Stimulated activated CD8-positive, alpha-beta memory T cell treated with anti-CD3 and anti-CD28 coated beads, Interleukin-4, amount 100 ng/mL, for 4 hours (primary cell): ENCODE measurements at places on chromosomes 12 and 14.

DNA sequence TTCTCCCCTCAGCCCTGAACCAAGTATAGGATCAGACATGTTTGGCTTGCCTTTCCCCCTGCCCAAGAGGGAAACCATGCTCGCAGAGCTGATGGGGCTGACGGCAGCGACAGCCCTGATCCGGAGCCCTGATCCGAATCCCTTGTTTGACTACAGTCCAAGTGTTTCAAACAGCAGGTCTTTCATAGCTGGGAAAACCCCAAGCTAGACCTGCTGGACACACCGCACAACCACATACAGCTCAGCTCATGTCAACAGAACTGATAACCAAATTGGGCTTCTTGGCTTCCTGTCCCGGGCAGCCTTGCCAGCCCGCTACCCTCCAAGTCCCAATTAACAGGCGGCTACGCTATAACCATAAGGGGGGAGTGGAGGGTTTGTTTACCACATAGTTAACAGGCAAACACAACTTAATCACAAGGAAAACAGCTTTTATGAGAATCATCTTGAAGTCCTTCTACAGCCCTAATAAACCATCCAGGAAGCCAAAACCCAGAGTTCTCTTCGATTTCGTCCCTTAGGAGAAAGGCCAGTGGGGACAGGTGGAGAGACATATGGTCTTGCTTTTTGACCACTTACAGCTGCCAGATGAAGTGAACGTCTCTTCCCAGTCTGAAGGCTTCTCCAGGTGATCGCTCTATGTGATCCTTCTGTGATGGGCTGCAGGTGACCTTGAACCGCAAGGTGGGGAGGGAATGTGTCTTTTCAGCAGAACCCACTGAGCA, 64.5 kb upstream of the MANSC4 start:
- no peak for DNase-seq

GRCh38 chr12:12507121-12507520, 55.5 kb downstream of the DUSP16 start:
- DNase-seq: no peak

- no peak for DNase-seq
Observed at GRCh38 chr12:49010092-49010668, 8.4 kb downstream of the PRKAG1 start.

DNA sequence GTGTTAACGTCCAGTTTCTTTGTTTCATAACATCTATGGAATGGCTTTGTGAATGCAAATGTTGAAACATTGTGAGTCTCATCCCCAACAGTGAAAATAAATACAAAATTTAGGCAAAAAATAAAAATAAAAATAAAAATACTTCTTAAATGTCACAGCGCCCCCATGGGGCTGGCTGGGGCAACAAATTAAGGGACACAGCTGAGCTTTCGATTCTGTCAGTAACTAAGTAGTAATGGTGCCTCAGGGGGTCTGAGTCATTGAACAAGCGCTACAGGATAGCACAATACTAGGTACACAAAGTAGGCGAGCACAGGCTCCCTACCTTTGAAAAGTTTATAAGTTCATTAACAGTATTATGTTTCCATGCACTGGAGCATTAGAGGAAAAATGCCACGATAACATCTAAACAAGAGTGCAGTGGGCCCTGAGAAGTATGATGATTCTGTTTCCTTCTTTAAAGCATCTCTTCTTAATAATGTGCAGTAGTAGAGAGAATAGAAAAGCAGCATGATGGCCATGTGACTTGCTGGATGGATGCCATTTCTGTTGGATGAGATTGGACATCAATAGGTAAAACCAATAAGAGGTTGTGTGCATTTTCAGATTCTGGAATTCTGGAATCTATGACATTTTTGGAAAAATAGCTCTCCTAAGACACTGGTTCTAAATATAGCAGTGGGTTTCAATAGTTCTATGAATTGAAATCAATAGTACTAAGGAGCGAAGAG, 667.2 kb downstream of the DIO2 start:
- DNase-seq: no peak

DNA sequence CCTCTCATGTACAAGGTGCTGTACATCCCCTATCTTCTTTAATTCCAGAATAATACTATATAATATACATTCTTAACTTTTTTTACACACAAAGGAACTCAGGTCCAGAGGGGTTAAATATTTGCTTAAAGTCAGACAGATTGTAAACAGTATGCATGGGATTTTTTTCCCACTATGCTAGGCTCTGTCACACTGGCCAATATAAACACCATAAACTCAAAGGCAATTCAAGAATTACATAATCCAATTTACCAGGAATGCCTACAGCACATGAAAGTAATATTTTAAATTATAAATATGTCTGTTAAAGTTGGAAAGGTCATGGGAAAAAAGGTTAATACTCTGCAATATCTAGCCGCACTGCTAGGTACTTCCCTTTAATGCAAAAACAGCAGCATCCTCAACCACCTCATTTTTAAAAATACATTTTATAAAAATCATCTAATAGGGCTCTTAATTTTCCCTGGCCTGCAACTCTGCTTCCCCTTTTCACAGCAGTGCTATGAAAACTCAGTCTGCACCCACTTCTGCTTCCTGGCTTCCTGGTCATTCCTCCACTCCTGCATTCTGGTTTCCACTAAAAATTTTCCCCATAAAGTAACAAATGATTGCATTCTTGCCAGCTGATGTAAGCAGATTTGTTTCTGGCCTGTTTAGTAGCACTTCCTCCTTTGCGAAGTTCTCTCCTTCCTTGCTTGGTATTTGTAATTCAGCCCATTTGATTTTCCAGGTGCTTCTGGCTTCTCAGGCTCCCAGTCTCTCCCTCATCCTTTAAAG, 128.1 kb downstream of the ITPR2 start:
- no peak for DNase-seq

DNA sequence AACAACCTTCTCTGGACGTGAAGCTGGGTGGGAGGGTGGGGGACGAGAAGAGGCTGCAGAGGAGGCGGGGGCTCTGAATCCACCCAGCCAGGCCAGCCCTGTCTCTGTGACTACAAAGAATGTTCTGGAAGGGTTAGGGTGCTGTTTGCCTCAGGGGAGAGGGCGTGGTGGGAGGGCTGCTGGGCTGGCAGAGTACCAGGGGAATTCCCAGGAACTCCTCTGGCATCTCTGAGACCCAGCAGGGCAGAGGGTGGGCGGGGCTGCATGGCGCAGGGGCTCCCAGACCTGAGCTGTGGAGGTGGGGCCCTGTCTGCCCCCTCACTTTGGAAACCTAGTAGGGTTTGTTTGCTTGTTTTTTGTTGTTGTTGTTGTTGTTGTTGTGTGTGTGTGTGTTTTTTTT, 45.5 kb upstream of the FZD10 start:
- DNase-seq: no peak

GRCh38 chr12:131166717-131167116, 213.0 kb downstream of the ADGRD1 start:
- DNase-seq: no peak

GRCh38 chr12:70754330-70754741, 117.1 kb upstream of the PTPRB start:
- no peak for DNase-seq

GRCh38 chr14:95611293-95611880, 74.8 kb upstream of the TCL1B start:
- DNase-seq: no peak

DNA sequence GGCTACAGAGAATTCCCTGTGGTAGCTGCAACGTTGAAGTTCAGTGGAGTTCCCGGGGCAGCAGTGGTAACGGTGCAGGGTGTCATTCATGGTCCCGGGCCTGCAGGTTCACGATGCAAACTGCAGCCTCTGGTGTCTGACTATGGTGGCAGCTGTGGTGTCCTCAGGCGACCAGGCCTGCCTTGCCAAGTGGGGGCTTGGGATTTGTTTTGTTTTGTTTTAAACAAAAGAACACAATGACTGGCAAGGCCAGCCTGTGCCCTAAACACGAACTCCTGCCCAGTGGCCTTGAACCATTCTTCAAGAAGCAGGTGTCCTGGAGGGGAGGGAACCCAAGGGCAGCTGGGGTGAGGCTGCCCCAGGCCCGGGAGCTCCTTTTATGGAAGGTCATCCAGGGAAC, 48.5 kb downstream of the LRRC74A start:
- DNase-seq: no peak

GRCh38 chr12:123449856-123450255, 8.1 kb upstream of the SNRNP35 start:
- DNase-seq: no peak

- no peak for DNase-seq
Observed at GRCh38 chr12:11633968-11634367, 15.5 kb upstream of the ETV6 start.

DNA sequence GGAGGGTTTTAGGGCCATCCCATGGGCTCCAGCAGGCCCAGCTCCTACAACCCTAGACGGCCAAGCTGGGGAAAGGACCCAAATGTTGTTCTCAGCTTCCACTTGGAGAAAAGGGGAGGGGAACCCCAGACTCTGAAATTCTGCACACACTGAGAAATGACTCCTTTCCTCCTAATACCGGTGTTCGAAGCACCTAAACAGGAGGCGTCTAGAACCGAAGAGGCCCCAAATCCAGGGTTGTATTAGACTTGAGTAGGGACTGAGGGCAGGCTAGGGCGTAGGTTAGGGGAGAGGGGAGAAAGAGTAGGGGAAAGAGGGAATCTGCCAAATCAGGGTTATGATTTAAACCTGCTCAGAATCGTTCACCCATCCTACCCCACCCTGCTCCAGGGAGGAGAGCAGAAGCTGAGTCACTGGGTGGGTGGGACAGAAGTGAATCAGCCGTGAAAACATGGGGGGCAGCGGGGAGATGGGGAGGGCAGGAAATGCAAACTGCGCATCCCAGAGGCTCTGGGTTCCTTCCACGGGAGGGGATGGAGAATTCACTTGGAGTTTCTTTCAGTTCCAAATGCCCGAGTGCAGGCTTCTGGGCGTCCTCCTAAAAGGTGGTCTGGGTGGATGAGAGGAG, 1.0 kb downstream of the IGFBP6 start:
- DNase-seq: no peak

DNA sequence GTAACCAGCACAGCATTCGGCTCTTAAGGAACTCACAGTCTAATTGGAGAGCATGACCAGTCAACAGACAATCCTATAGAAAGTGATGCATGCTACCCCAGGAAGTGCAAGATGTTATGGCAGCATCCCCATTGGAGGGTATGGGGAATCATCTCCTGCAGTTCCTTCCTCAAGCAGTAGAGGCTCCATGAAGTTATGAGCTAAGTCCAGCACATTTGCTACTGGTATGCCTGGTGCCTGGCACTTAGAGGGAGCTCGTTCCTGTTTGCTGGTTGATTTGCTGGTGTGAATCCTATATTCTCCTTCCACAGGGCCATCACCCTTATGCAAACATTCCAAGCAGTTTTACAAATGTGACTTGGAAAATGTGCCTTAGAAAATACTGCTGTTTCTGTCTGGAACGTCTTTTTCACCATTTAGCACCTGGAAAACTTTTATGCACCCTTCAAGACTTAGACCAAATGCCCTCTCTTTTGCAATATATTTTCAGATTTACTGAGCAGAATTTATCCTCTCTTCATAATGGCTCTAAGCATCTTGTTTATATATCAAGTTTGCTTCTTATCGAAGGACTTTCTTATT, 136.1 kb upstream of the WSCD2 start:
- no peak for DNase-seq

DNA sequence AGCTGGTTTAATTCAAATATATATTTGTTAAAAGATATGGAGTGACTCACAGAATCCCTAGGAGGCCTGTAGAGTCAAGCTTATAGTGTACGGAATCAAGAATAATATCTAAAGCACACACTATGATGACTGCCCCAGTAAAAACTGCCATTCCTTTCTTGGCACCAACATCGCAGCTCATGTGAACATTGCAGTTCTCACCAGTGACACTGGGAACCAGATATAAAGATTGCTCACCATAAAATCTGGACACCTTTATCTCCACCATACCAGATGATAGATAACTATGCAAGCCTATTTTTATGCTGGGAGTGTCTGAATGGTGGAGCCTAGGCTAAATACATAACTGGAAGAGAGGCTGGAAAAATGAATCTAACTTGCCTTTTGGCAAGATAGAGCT, 463.9 kb upstream of the TBX3 start:
- no peak for DNase-seq

GRCh38 chr14:22448905-22449599, 140.0 kb downstream of the DAD1 start:
- no peak for DNase-seq

DNA sequence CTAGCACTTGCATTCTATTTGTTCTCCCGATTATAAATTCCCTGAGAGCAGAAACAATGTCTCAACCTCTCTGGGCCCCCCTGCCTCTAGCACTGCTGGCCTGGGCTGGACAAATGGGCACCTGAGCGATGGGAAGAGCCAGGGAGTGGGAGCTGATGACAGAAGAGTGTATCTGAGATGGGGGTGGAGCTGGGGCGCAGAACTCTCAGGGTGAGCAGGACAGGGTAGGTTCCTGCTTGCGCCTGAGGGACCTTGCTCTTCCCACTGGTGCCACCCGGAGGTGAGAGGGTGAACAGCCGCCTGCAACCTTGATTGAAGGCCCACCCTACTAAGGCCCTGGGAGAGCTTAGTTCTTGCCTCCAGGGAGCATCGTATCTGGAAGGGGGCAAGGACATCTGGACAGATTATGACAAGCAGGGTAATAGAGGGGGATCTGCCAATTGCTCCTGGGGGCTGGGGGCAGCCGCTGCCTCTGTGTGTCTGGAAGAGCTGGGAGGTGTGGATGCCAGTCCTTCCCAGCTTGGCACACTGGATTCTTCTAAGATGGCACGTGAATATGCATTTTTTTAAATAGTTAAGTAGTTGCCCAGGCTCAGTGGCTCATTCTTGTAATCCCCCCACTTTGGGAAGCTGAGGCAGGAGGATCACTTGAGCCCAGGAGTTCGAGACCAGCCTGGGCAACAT, 43.0 kb upstream of the TSPAN9 start:
- no peak for DNase-seq

GRCh38 chr14:29857551-29857950, 70.1 kb downstream of the PRKD1 start:
- DNase-seq: no peak

GRCh38 chr14:81157431-81157830, 63.3 kb downstream of the GTF2A1 start:
- DNase-seq: no peak

DNA sequence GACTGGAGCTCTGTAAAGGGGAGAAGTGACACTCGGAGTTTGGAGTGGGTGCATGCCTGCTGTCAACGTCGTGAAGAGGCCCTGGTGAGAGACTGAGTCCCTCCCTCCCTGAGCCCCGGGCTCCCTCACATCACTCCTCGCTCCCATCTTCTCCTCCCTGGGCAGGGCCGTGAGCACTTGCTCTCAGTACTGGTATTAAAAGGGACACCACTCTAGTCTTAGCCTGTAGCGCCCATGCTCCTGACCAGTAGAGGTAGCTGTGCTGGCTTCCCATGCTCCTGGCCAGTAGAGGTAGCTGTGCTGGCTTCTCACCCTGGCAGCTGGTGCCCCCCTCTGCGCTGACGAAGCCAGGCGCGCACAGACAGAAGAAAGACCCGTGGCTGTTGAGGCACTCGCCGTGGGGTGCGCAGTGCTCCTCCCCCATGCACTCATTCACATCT, 14.7 kb downstream of the ISCA2 start:
- no peak for DNase-seq
